ENCODE measurements at places on chromosomes 12 and 14. TPM values are rescaled to one million over a fixed set of nuclear protein-coding genes. Genes with fewer than 3 reads are reported as not detected.

SERPINA6 gene
- not detected for total RNA-seq

MRPL51 gene
- total RNA-seq, result 51.7 TPM

DNA sequence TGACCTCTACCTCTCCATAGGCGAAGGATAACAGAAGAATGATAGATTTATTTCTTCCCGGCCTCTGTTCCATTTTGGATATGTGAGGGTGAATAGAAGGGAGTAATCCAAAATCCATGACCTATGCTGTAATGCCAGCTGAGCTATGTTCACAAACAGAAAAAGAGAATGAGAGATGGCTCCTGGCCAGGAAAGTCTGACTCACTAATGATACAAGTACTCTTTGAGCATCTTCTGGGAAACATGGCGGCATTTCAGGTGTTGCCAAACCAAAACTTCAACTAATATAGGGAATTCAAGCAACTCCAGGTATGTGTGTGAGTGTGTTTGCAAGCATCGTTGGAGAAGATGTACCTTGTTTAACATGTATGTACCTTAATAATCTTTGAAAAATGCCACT lies 55.1 kb downstream of the MED13L start:
- H3K36me3 ChIP-seq, result no peaks in the 10 kb centered on the region
- peaks cover 83% of the 10 kb centered on the region for H3K4me1 ChIP-seq
- DNase-seq, result peak; percentile 66
- H3K4me3 ChIP-seq, result peak overlapping the region; percentile 29
- no peak overlapping the region for H3K27ac ChIP-seq

CFAP54 gene
- total RNA-seq, result 4.2 TPM

GRCh38 chr14:101466456-101467180 lies 94.7 kb upstream of the DIO3 start:
- H3K27ac ChIP-seq, result no peak overlapping the region
- H3K4me3 ChIP-seq, result no peak overlapping the region
- no peak for DNase-seq
- no peaks in the 10 kb centered on the region for H3K4me1 ChIP-seq
- H3K36me3 ChIP-seq, result no peaks in the 10 kb centered on the region

DNA sequence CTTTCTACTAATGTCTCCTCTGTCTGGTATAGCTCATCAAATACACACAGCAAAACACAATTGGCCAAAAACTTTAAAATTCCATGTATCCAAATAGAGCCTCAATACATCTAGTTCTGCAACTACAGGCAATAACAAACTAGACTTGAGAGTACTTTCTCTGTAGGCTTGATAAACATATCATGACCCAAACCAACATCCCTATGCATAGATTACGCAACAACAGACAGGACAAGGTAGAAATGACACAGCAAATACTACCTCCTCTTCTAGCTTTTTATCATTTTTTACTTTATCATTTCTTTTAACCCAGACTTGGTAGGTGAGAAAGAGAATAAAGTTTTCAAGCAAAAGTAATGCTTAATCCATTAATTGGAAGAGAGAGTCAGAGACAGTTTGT lies 41.8 kb downstream of the EML5 start:
- H3K36me3 ChIP-seq, result no peaks in the 10 kb centered on the region
- H3K27me3 ChIP-seq, result no peaks in the 10 kb centered on the region
- no peak for DNase-seq
- H3K27ac ChIP-seq, result no peak overlapping the region

DNA sequence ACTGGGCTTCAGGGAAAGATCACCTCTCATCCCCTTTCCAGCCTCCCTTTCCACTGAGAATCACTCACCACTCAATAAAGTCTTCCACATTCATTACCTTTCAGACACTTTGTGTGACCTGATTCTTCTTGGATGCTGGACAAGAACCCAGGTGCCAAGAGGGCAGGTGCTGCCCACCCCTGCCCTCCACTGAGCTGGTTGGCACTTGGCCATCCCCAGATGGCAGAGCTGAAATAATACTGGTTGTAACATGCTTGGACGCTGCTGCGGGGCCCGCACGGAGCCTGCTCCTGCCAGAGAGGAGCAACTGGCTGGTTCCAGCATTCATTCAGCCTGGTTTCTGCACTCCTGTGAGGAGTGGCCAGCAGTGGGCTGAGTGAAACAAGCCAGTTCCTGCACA lies 386.7 kb upstream of the CCDC196 start:
- H3K27ac ChIP-seq, result no peak overlapping the region
- H3K4me1 ChIP-seq, result no peaks in the 10 kb centered on the region
- H3K4me3 ChIP-seq, result no peak overlapping the region
- H3K36me3 ChIP-seq, result no peaks in the 10 kb centered on the region
- no peaks in the 10 kb centered on the region for H3K27me3 ChIP-seq

CDH24 gene
- 6.2 TPM for total RNA-seq

BCL11B gene
- total RNA-seq, result 6.2 TPM

DNA sequence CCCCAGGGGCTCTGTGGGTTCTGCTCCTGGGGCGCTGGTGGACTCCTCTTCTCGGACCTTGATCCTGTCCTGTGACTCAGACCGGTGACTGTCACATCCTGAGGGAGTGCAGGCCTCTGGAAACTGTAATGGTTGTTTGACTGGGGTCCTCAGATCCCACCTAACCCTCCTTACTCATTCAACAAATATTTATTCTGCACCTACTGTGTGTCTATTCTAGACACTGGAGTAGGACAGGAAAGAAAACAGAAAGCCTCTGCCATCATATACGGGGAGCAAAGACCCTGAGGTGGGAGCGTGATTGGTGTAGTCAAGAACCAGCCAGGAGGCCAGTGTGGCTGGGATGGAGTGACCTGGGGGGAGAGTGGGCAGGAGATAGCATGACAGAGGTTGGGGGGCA lies 47.6 kb downstream of the ESRRB start:
- no peak for DNase-seq
- no peak overlapping the region for H3K27ac ChIP-seq
- no peak overlapping the region for H3K4me3 ChIP-seq
- no peaks in the 10 kb centered on the region for H3K36me3 ChIP-seq
- H3K27me3 ChIP-seq, result no peaks in the 10 kb centered on the region
